Left renal cortex interstitium (tissue), 4 donors: ENCODE measurements at places on chromosomes 5 and 9. TPM values are rescaled to one million over a fixed set of nuclear protein-coding genes. Genes with fewer than 3 reads are reported as not detected.

Gene PCA3
- polyA plus RNA-seq = 1.0 TPM

Gene PCDHGB4
- 6.1 TPM for polyA plus RNA-seq

DNA sequence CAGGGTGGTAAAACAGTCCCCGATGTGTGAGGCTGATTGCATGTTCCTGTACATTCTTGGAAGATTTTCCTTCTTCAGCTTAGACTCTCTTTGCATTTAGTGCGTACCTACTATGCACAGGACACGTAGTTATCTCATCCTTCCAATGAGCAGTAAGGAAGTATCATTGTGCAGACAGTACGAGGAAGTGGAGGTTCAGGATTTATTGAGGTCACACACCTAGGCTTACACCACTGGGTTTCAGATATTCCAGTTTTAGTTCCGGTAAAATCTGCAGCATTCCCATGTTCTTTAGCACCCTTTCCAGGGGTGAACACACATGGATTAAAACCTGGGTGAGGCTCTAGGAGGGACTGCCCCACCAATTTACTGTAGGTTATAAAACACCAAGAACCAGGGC lies 238.7 kb downstream of the ZSWIM6 start:
- no peak for DNase-seq

Gene FST
- 31.8 TPM for polyA plus RNA-seq

DNA sequence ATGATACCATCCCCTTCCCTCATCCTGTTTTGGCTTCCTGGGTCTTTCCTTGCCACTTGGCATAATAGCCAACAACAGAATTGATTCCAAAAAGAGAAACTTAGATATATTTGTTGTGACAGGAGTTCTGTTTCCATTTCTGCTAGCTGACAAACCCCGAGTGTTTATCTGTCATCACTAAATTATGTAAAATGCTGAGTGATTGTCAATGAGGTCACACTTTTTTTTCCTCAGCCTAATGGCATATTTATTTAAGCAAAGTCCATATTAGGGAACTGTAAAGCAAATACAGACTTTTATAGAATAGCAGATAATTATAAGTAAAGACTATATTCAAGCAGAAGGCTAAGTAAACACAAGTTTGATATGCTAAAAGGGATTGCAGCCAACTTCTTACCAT lies 64.0 kb downstream of the RGS7BP start:
- DNase-seq = no peak

DNA sequence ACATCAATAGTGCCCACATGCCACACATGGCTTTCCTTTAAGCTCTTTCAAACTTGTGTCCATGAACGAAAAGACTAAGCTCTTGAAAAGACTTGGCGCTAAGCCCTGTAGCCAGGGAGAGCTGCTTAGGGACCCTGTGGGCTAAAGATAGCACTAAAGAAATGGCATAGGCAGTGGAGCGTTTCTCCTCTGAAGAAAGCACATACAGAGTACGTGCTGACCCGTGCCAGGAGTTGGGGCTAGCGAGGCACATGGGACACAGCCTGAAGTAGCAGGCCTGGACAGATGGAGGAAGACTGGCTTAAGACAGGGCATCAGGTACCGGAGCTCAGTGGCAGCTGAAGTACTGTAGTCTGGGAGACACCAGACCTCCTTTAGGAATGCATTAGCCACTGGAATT lies 39.7 kb downstream of the ADGRV1 start:
- no peak for DNase-seq

- DNase-seq = no peak
Measured at GRCh38 chr9:14560194-14560593, 133.0 kb downstream of the ZDHHC21 start.

Gene SLC6A3
- polyA plus RNA-seq = 0.76 TPM

DNA sequence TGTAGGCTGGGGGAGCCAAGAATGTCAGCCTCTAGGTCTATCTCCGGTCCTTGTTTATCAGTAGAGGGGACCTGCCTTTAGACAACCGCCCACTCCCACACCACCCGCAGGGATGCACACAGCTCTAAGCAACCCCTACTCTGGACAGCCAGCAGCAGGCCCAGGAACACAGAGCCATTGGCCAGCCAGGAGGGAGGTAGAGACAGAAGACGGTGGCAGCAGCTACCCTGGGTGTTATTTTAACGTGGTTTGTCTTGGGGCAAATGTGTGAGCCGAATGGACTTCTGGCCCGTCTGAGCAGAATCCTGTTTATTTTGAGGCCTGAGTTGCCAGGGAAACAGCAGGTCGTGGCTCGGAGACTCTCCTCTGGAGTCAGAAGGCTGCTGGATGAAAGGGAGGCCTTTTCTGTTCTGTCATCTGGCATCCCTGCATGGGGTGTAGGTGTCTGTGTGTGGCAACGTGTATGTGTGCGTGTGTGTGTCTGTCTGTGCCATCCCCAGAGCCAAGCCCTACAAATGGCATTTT lies 382 bp upstream of the FGF1 start:
- no peak for DNase-seq

DNA sequence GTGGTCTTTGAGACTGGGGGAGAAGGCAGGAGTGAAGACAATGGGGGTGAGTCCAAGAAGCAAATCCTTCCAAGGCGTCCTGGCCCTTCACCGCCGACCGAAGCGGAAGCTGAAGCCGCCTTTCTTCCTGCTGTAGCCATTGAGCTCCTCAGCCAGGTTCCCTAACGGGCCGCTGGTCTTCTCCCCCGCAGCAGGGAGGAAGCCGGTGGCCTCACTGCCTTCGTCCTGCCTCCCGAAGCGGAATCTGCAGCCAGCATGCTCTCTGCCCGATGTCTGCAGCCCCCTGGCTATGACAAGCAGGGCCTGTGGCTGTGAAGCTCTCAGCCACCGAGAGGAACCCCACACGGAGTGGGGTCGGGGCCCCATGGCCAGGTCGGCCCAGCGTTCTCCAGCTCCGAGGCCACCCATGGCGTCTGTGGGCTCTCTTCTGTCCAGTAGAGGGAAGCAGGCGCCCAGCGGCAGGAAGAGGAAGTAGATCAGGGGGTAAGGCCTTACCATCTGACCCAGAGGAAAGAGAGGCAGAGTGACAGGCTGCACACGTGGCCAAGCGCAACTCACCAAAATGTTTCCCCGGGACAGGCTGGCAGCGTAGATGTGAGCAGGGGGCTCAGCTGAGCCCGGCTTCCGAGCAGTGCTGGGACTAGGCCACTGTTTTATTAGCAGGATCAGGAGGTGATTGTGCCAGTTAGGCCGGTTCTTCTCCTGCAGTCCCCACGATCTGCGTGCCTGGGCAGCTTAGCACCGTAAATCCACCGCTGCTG lies 3.1 kb downstream of the QRFP start:
- no peak for DNase-seq

DNA sequence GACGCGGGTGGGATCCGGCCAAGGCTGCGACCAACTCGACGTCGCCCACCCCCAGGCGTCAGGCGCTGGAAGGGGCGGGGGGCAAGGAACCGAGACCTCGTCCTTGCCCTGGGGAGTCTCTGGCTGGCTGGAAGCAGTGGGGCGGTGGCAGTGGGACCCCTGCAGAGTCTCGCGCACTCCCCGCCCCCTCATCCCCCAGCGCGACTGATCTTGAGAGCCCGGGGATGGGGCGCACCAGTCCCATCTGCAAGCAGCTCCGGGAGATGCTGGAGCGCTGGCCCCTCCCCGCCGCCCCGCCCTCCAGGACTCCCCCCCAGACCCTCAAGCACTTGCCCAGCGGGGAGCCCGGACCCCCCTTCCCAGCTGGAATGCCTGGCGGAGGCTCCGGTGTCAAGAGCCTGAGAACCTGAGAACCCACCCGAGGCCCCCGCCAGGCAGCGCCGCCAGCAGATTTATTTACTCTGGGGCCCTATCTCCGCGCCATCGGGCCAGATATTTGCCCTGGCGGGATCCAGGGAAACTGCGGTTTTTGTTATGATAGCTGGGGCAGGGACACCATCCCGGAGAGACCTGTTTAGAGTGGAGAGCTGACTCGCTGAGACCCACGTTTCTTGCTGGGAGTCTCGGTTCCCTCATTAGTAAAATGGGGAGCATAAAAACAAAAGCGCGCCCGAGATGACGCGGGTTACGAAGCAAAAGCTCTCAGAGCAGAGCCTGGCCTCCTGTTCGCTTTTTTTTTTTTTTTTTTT lies 1.2 kb downstream of the PRRT1B start:
- no peak for DNase-seq

GRCh38 chr5:34510002-34510401 lies 146.1 kb upstream of the RAI14 start:
- DNase-seq = no peak

DNA sequence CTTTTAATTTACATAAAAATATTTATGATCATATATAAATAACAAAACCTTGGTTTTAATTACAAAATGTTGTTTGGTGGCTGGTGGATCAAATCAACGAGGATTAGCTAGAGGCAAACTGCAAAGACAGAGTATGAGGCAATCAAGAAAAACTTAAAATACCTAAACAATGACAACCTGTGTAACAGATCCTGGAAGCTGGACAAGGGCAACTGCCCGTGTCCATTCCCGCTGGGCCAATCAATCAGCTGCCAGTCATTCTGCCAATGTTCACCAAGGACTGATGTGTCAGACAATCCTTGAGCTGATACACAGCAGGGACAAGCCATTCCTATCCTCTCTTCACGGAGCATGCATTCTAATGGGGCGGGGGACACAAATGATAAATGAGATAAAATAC lies 3.2 kb upstream of the TENT4A start:
- no peak for DNase-seq

Gene SOHLH1
- not detected for polyA plus RNA-seq

DNA sequence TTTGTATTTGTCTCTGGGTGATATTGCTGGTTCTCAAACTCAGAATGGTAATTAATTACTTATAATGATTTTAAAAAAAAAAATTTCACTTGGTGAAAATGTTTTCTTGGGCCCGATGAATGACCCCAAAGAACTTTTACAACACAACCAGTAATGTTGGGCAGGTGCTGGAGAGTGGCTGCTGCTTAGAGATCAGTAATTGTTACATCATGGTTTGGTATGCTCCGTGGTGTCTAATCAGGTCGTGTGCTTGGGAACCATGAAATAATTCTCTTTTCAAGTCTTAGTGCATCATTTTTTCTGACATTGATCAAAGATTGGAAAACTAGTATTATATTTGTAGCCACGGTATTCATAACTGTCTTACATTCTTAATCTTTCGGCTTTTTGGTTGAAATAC lies 29.3 kb downstream of the PCBD2 start:
- DNase-seq = no peak

Gene APC
- 30.8 TPM for polyA plus RNA-seq

Gene SPATA31C1
- 0.68 TPM for polyA plus RNA-seq

DNA sequence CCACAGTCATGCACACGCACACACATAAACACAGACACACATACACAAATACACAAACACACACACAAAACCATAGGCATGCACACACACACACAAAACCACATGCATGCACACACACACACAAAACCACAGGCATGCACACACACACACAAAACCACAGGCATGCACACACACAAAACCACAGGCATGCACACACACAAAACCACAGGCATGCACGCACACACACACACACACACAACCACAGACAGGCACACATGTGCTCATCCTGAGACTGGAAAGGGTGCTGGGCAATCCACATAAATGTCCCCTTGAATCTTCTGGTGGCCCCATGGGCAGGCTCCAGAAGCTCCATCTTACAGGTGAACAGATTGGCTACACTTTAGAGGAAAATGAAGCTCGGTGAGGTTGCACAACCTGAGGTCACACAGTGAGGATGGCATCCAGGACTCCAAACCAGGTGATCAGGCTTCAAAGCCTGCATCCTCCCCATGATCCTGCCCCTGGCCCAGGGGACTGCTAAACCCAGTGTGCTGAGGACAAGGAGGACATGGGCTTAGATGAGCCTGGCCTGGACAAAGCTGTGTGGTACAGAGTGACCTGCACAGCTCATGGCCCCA lies 144.8 kb downstream of the GADD45G start:
- no peak for DNase-seq

DNA sequence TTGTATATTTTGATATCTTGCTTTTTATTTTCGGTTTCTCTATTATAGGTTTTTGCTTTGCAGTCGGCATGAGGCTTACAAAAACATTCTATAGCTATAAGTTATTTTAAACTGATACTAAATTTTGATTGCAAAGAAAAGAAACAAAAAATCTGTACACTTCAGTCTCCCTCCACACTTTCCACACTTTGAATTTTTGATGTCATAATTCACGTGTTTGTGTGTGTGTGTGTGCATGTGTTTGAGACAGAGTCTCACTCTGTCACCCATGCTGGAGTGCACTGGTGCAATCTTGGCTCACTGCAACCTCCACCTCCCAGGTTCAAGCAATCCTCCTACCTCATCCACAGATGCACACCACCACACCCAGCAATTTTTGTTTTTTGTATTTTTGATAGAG lies 124.9 kb downstream of the MRPS30 start:
- no peak for DNase-seq

GRCh38 chr5:72363166-72363802 lies 43.1 kb downstream of the PTCD2 start:
- DNase-seq = no peak

- DNase-seq = no peak
Measured at GRCh38 chr9:115730845-115731244, 422.7 kb upstream of the PAPPA start.

Gene SPEF2
- polyA plus RNA-seq = 68.3 TPM

GRCh38 chr5:126917918-126918614 lies 112.3 kb downstream of the MARCHF3 start:
- no peak for DNase-seq

DNA sequence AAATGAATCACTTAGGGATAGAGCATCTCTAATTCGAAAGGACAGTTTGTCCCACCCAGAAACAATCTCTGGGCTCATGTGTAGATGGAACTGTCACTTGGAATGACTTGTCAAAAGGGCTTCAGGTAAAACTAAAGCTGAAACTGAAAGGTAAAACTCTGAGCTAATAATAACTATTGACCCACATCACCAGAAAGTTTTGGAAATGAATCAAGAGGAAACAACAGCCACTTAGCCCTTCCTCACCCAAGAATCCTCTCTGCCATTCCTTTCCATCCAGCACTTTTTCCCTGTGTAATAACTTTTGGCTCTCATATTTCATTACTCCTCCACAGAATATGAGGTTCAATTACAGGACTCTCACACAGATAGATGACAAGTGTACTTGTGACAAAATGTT lies 14.0 kb upstream of the GLRX start:
- DNase-seq = no peak

DNA sequence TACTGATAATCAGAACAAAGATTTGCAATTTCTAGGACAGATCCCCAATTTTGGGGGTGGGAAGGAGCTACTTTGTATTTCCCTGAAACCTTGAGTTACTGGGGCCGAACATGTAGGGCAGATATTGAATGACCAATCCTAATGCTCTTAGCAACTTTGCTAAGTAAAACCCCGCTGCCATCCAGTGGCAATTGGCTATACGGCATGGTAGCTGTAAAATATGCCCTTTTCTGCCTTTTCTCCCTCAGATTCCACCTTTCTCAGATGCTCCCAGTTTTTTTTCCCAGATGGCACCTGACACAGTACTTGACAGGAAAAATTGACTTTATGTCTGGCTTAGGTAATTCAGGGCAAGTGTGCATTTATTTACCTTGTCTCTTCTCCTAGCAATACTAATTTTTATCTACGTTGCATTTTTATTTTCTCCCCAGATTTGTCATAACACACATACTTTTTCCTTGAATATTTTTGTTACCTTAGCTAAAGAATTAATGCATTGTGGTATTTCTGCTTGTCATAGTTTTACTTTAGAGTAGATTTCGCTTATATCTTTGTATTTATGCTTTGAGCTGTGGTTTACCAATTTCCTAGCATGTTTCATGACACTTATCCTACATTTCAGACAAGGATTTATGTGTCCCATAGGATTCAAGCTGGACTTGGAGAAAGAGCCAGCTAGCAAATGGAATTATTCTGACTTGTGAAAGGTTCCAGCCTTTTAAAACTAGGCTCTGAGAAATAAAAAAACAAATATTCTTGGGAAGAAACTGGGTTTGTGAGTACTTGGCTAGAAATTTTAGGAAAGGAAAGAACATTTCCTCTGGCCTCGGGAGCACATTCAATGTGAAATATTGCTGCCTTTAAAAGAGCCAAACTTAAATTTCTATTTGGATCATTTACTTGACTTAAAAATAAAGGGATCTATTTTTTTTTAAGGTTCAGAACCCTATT lies 37.4 kb downstream of the PIK3R1 start:
- no peak for DNase-seq
